Cardiac muscle cell (in vitro differentiated cells and primary cell): ENCODE measurements at places on chromosomes 7 and 10. TPM values are rescaled to one million over a fixed set of nuclear protein-coding genes. Genes with fewer than 3 reads are reported as not detected.

DNA sequence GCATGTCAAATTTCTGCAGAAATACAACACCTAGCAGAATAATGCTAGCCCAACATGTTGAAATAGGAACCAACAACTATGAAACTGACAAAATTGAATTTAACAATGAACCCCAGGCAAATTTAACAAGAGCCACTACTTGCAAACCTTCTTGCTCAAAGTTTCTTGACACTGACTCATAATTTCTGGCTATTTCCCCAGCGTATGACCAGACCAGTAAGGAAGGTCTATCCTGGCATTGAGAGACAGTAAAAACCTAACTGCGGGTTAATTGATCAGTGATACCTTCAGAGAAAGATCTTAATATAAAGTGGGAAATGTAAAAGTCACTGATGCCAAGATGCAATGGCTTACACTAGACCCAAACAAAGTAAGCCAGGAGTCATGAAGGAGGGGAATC is 510.1 kb downstream of the ARL4A start:
- no peaks in the 10 kb centered on the region for H3K4me1 ChIP-seq
- H3K4me3 ChIP-seq: no peak overlapping the region
- DNase-seq: no peak

DNA sequence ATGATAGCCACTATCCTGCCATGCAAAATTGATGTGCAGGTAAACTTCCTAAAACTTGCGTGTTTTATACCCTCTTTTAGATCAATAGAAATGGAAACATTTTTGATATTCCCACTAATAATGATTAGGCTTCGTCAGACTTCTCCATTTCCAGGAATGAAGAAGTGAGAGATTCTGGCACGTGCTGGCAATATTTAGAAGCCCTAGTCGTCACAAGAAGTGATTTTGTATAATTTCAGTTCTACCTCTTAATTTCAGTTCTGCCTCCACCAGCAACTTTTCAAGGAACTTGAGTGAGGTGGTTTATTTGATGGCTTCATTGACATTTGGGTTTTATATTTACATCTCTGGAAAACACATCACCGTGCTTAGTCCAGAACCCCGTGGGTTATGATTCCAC is 61.9 kb downstream of the MRC1 start:
- H3K27ac ChIP-seq: no peak overlapping the region
- no peak for DNase-seq
- no peaks in the 10 kb centered on the region for H3K4me1 ChIP-seq
- H3K27me3 ChIP-seq: no peaks in the 10 kb centered on the region
- no peak overlapping the region for H3K4me3 ChIP-seq
- no peaks in the 10 kb centered on the region for H3K36me3 ChIP-seq

DNA sequence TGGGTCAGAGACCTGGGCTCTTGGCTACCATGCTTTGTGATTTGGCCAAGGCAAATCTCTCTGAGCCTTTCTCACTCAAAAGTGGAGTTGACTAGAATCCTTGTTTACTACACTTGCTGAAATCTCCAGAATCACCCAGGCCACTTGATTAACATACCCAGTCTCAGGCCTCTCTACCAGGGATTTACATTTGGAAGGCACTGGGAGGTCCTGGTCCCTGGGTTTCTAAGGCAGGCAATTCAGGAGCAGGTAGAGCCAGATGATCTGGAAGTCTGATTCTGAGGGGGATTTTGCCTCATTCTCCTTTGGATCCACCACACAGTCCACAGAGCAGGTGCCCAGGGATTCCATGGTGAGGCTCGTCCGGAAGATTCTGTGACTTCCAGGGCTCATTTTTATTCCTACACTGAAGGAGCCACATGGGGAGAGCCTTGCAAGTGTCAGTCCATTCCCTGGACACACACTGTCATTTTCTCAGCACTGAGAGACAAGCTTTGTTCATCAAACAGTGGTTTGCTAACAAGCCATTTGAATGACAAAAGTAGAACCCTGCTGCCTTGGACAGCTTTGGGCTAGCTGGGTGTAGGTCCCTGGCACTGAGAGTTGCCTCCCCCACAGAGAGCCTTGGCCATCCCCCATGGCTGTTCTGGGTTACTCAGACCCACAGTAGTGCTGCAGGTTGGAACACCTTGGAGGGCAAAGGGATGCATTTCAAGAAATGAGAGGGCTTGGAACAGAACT is 74.2 kb downstream of the NOC3L start:
- H3K27me3 ChIP-seq: no peaks in the 10 kb centered on the region

DNA sequence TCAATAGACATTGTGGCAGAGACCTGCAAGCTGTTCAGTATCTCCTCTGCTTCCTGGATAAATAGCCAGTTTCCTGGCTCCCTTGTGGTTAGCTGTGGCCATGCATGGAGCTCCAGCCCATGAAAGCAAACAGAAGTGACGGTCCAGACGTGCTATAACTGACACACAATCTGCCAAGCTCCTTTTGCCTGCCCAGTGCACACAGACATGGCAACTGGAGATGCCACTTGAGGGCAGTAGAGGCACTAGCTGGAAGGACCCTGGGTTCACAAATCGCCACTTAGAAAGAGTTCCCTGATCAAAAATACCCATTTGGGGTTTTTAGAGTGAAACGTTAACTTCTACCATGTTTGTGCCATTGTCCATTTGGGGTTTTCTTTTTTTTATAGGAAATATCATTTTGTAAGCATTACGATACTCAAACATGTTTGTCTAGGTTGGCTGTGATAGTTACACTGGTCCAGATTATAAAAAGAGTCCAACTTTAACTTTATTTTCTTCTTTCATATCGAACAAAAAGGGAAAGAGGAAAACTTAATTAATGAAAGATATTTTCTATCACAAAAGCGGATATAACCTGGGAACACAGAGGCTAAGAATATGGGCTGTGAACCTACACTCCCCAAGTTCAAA is 31.3 kb downstream of the KIN start:
- DNase-seq: peak; percentile 48
- no peaks in the 10 kb centered on the region for H3K27me3 ChIP-seq
- no peak overlapping the region for H3K4me3 ChIP-seq
- H3K36me3 ChIP-seq: peaks cover 67% of the 10 kb centered on the region
- H3K4me1 ChIP-seq: no peaks in the 10 kb centered on the region

- no peaks in the 10 kb centered on the region for H3K27me3 ChIP-seq
- H3K27ac ChIP-seq: no peak overlapping the region
- DNase-seq: no peak
- no peaks in the 10 kb centered on the region for H3K36me3 ChIP-seq
- H3K4me3 ChIP-seq: no peak overlapping the region
Measured at GRCh38 chr10:129937351-129937751, 26.7 kb downstream of the EBF3 start.

- no peak overlapping the region for H3K4me3 ChIP-seq
- DNase-seq: no peak
- H3K27me3 ChIP-seq: peaks cover 32% of the 10 kb centered on the region
- peaks cover 7% of the 10 kb centered on the region for H3K4me1 ChIP-seq
- H3K36me3 ChIP-seq: no peaks in the 10 kb centered on the region
Measured at GRCh38 chr10:79982861-79983260, 34.0 kb upstream of the SFTPD start.

DNA sequence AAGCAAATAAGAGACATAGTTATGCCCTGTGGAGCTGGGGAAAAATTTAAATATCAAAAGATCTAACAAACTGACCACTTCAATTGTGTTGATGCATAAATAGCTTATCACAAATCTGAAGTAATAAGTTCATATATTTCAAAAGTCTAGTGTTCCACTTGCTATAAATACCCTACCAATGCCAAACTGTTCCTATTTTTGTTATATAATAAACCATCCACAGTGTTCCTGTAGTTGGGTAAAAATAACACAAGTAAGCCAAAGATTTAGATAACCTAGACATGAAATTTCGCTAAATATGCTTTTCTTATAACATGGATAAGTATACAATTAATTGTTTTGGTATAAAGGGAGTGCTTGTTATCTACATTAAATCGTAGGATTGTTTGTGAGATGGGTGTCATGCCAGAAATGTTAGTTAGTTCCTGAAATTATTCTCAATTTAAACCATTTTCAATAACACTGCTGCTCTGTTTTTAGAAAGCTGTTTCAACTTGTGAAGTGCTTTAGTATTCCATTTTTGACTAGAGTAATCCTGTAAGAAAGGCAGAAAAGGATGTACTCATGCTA is 85.5 kb downstream of the CACNA2D1 start:
- no peak for DNase-seq
- H3K36me3 ChIP-seq: no peaks in the 10 kb centered on the region
- H3K4me3 ChIP-seq: no peak overlapping the region
- no peaks in the 10 kb centered on the region for H3K27me3 ChIP-seq

DNA sequence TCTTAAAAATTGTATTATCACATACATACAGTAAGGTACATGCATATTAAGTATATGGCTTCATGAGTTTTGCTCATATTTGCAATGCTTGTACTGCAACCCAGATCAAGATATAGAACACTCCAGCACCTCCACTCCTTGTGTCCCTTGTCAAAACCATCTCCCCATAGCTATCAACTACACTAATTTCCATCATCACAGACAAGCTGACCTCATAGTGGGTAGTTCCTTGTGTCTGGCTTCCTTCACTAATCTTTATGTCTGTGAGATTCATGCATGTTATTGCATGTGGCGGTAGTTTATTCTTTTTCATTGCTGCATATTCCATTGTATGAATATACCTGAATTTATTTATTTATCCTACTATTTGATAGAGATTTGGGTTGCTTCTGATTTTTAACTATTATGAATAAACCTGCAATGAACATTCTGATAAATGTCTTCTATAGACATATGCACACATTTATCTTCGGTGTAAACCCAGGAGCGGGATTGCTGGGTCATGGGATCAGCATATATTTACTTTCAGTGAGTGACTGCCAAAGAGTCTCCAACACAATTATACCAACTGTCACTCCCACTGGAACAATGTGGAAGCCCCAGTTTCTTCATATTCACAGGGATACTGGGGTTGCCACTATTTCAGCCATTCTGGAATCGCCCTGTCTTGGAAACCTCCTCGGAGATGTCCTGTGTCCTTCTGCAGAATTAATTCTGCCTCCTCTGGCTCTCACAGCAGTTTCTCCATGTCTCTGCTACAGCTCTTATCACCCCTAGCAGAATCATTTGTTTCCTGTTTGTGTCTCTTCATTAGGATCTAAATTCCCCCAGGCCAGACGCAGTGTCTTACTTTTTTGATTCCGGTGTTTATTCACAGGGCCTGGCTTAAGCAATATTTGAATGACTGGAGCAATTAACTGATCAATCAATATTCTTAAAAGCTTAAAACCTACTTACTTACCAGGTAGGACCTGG is 14.7 kb upstream of the ADAM12 start:
- H3K36me3 ChIP-seq: no peaks in the 10 kb centered on the region
- H3K27ac ChIP-seq: no peak overlapping the region
- no peaks in the 10 kb centered on the region for H3K27me3 ChIP-seq

DNA sequence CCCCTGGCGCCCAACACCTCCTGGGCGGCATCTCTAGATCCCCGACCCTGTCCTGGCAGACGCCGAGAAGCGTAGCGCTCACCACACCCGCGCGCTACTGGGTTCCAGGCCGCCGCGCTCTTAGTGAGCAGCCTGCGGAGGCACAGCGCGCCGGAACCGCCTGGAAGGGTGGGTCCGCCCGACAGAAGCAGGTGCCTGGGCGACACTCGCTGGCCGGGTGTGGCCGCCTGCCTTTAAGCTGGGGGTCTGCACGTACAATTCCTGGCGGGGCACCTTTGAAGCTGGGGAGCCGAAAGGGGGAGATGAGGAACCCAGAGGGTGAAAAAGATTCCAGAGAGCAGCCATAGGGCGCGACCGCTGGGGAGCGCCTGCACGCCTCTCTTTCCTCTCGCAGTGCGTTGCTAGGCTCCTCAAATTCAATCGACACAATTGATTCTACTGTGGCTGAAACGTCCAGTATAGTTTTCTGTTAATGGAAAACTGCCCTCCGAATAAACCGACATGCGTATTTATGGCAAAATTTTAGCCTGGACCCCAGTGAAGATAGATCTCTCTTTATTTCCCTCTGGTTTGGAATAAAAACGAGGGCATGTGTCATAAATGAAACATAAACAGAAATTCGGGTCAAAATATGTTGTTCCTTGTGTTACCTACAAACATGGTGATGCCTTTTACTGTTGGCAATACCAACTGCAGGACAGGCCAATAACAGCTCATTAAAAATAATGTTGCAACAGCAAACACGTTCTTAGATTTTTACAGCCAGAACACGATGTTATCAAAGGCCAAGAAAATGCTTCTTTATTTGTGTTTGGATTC is 4.6 kb downstream of the HMX3 start:
- peaks cover 100% of the 10 kb centered on the region for H3K27me3 ChIP-seq
- no peak overlapping the region for H3K27ac ChIP-seq
- no peaks in the 10 kb centered on the region for H3K36me3 ChIP-seq
- H3K4me3 ChIP-seq: no peak overlapping the region

DNA sequence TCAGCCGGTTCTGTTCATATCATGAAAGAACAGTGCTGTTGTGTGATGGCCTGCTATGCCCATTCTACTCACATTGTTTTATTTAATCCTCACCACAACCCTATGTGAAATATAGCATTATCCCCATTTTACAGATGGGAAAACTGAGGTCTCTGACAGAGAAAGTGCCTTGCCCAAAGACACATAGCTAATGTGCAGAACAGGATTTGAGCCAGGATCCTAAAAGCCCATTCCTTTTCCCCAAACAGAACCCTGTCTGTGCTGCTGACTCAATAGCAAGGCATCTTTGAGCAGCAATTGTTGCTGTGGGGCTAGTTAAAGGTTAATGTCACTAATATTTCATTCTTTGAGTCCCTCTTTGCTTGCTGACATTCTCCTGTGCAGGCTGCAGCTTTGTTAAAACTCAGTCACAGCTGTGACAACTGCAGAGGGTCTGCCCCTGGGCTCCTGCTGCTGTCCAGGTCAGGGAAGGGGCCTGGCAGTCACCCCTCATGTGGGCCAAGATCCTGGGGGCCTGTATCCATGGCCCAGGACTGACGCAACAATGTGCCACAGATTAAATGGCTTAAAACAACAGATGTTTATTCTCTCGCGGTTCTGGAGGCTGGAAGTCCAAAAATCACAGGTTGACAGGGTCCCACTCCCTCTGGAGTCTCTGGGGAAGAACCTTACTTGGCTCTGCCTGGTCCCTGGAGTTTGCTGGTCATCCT is 40.4 kb downstream of the AFAP1L2 start:
- no peaks in the 10 kb centered on the region for H3K36me3 ChIP-seq
- H3K4me3 ChIP-seq: no peak overlapping the region
- H3K27ac ChIP-seq: no peak overlapping the region
- peaks cover 6% of the 10 kb centered on the region for H3K4me1 ChIP-seq

- no peak for DNase-seq
- H3K27me3 ChIP-seq: no peaks in the 10 kb centered on the region
- no peaks in the 10 kb centered on the region for H3K36me3 ChIP-seq
Measured at GRCh38 chr7:35691366-35691765, 3.6 kb downstream of the HERPUD2 start.

- no peaks in the 10 kb centered on the region for H3K36me3 ChIP-seq
- peaks cover 6% of the 10 kb centered on the region for H3K4me1 ChIP-seq
- H3K27ac ChIP-seq: no peak overlapping the region
Measured at GRCh38 chr7:155533120-155533826, 13.1 kb downstream of the CNPY1 start.

- H3K4me1 ChIP-seq: peaks cover 23% of the 10 kb centered on the region
- no peak overlapping the region for H3K27ac ChIP-seq
- no peaks in the 10 kb centered on the region for H3K36me3 ChIP-seq
- DNase-seq: no peak
- no peaks in the 10 kb centered on the region for H3K27me3 ChIP-seq
Measured at GRCh38 chr7:100195222-100195621, 17.5 kb downstream of the STAG3 start.

Gene KIAA1549
- 8.8 and 13.6 TPM in 2 replicates for total RNA-seq

Gene PLAU
- 3.8 and 5.4 TPM in 2 replicates for total RNA-seq

Gene GPR158
- 0.18 and 0.28 TPM in 2 replicates for total RNA-seq

Gene PPP1R17
- total RNA-seq: 0.11 TPM in 1 of 2 replicates, not detected in the other

Gene NEURL1
- total RNA-seq: 2.3 and 2.7 TPM in 2 replicates
